Thoracic aorta endothelial cell (primary cell): ENCODE measurements at places on chromosomes 12 and 14. TPM values are rescaled to one million over a fixed set of nuclear protein-coding genes. Genes with fewer than 3 reads are reported as not detected.

Gene RGS6
- total RNA-seq, result not detected in 2 replicates

Gene FKBP3
- total RNA-seq, result 57.8 and 58.4 TPM in 2 replicates

Gene SLC4A8
- 5.2 and 5.5 TPM in 2 replicates for total RNA-seq

Gene C12orf60
- 1.6 TPM in 2 replicates for total RNA-seq

Gene TSPAN8
- 0.22 and 0.80 TPM in 2 replicates for total RNA-seq

Gene CDC42BPB
- 148 and 153 TPM in 2 replicates for total RNA-seq

Gene NTF3
- total RNA-seq, result not detected in 2 replicates
